Tibial nerve (tissue), 4 donors: ENCODE measurements at places on chromosomes 11 and 22.

DNA sequence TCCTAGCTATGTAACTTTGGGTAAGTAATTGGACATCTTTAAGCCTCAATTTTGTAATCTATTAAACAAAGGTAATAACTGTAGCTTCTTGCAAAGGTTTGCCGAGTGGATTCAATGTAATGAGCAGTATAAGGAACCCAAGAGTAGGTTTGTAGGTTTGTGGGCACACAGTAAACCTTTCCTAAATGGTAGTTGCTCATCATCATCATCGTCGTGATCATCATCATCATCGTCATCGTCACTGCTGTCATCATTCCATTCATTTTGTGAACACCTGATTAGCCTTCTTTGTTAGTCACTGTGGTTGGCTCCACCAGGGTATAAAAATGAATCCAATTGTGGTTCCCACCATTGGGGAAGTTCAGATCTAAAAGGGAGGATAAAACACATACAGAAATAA, 223.1 kb upstream of the KIRREL3 start:
- no peak overlapping the region for H3K27ac ChIP-seq
- DNase-seq, result no peak
- H3K27me3 ChIP-seq, result no peaks in the 10 kb centered on the region
- no peaks in the 10 kb centered on the region for H3K4me1 ChIP-seq
- no peaks in the 10 kb centered on the region for H3K36me3 ChIP-seq

DNA sequence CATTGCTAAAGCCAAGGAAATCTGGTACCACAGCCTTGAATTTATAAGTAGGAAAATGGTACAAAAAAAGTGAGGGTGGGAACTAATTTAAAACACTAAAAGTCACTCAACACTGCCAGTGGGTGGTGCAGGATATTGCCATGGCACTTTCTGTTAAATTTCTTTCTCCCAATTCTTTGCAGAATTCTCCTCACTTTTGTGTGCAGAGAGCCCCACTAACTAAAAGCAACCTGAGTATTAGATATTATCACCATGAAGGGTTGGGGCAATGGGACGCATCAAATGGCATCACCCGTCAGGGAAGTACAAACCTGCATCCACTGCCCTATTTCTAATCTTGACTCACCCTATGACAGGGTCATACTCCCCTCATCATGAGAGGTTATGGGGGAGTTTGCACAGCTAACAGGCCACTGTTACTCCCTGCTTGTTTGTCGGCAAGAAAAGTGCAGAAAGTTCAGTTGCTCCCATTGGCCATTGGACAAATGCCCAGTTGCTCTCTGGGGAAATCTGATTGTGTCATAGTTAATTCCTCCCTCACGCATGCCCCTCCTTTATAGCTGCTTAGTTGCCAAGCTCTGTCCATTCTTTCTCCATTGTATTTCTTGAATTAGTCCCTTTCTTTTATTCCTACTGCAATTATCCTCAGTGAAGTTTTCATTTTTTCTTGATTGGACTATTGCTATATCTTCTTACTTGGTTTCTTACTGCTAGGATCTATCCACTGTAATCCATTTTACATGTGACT, 93.8 kb upstream of the BLID start:
- no peak overlapping the region for H3K4me3 ChIP-seq
- H3K36me3 ChIP-seq, result no peaks in the 10 kb centered on the region
- peaks cover 24% of the 10 kb centered on the region for H3K4me1 ChIP-seq
- peak overlapping the region; percentile 75 for H3K27ac ChIP-seq

DNA sequence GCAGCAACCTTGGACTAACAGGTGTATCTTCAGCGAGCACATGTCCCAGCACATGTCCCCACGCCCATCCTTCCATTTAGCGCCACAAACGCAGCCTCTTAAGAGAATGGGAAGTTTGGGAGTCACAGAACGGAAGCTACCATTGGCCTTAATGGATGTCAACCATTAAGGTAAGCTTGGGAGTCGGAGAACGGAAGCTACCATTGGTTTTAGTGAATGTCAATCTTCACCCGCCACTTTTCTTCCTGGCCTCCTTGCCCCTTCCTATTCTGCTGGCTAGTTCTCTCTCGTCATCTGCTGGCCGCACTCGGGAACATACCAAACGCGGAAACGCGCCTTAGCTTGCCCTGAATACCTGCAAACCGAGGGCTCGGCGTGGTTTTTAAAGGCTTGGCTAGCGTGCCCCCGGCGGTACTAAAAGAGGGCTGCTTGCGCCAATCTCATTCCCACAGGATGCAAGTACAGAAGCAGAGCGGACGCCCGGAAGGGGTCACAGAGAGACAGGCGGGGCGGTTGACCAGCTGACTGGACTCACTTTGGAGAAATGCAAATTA, 24.3 kb downstream of the GLYATL1 start:
- H3K27ac ChIP-seq, result no peak overlapping the region
- H3K4me3 ChIP-seq, result no peak overlapping the region
- DNase-seq, result no peak
- peaks cover 4% of the 10 kb centered on the region for H3K27me3 ChIP-seq

- H3K27ac ChIP-seq, result peak overlapping the region; percentile 6
- DNase-seq, result no peak
- H3K36me3 ChIP-seq, result no peaks in the 10 kb centered on the region
Measured at GRCh38 chr11:94175535-94175934, 46.9 kb downstream of the PANX1 start.

GRCh38 chr11:33620423-33621171, 80.0 kb downstream of the C11orf91 start:
- no peaks in the 10 kb centered on the region for H3K36me3 ChIP-seq
- H3K4me1 ChIP-seq, result peaks cover 16% of the 10 kb centered on the region
- no peak overlapping the region for H3K4me3 ChIP-seq
- no peaks in the 10 kb centered on the region for H3K27me3 ChIP-seq
- H3K27ac ChIP-seq, result peak overlapping the region; percentile 75
- no peak for DNase-seq

DNA sequence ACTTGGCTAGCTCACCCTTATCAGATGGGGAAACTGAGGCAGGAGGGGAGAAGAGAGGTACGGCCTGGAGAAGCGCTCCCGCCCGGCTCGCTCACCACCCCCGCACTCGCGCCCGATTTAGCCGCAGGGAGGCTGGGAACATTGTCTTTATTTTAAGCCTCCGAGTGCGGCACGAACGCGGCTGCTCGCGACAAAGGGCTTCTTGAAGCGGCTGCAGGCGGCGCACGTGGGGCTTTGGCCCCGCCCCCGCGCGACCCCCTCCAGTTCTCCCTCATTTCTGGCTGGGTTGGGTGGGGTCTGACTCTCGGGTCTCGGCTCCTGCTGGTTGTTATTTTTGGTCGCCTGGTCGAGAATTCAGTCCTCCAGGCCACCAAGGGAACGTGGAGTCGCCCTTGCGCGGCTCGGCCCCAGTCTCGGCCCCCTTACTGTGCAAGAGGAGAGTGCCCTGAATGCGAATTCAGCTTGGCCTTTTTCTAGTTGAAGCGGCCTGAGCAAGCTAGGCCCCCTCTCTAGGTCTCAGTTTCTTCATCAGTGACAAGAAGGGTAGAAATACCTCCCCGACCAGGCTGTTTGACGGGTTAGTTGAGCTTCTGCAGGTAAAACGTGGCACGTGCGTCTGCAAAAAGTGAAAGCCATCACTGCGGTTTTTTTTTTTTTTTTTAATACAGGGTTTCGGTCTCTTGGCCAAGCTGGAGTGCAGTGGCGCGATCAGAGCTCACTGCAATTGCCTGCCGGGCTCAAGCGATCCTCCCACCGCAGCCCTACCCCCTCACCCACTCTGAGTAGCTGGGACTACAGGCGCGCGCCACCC, 2.6 kb upstream of the CHRM1 start:
- no peak for DNase-seq
- H3K36me3 ChIP-seq, result no peaks in the 10 kb centered on the region
- peaks cover 50% of the 10 kb centered on the region for H3K4me1 ChIP-seq
- H3K27me3 ChIP-seq, result peaks cover 84% of the 10 kb centered on the region

- no peak overlapping the region for H3K27ac ChIP-seq
- DNase-seq, result no peak
- H3K36me3 ChIP-seq, result no peaks in the 10 kb centered on the region
- no peaks in the 10 kb centered on the region for H3K4me1 ChIP-seq
Measured at GRCh38 chr22:37358917-37359316, 68.4 kb downstream of the ELFN2 start.

DNA sequence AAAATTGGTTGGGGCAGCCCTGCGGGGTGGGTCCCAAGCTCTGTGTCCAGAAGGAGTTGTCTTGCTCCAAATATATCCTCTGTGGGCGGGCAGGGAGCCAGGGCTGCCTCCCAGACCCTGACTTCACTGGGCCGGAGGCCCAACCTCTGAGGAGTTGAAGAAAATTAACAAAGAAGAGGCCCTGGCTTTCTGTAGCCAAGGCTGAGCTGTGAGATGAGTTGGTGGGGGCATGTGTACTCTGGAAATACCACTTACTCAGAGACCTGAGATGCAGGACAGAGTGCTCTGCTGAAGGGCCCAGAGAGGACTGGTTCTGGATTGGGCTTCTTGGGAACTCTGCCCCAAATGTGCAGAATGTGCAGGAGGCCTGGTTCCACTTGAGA, 96.3 kb downstream of the SWAP70 start:
- DNase-seq, result peak; percentile 89
- H3K4me1 ChIP-seq, result peaks cover 24% of the 10 kb centered on the region
- no peaks in the 10 kb centered on the region for H3K27me3 ChIP-seq
- H3K36me3 ChIP-seq, result no peaks in the 10 kb centered on the region
- H3K4me3 ChIP-seq, result no peak overlapping the region

DNA sequence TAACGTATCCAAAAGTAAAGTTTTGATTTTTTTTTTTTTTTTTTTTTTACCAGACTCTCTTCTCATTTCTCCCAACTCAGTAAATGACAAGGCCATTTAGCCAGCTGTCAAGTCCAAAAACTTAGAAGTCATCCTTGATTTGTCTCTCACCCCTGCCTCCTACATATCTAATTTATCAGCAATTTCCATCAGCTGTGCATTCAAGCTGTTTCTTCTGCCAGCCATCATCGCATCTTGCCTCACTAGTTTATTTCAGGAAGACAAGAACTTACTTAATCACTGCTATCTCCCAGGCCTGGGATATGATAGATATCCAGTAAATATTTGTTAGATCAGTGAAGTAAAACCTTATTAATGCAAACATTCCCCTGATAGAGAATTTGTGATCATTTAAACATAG, 47.6 kb downstream of the SCGB1A1 start:
- no peaks in the 10 kb centered on the region for H3K36me3 ChIP-seq
- peaks cover 3% of the 10 kb centered on the region for H3K4me1 ChIP-seq
- H3K4me3 ChIP-seq, result no peak overlapping the region
- no peak for DNase-seq
- H3K27ac ChIP-seq, result no peak overlapping the region
- no peaks in the 10 kb centered on the region for H3K27me3 ChIP-seq

GRCh38 chr22:31448382-31448781, 41.3 kb downstream of the EIF4ENIF1 start:
- H3K27ac ChIP-seq, result no peak overlapping the region
- no peak overlapping the region for H3K4me3 ChIP-seq
- H3K27me3 ChIP-seq, result no peaks in the 10 kb centered on the region
- DNase-seq, result no peak
- peaks cover 4% of the 10 kb centered on the region for H3K36me3 ChIP-seq

DNA sequence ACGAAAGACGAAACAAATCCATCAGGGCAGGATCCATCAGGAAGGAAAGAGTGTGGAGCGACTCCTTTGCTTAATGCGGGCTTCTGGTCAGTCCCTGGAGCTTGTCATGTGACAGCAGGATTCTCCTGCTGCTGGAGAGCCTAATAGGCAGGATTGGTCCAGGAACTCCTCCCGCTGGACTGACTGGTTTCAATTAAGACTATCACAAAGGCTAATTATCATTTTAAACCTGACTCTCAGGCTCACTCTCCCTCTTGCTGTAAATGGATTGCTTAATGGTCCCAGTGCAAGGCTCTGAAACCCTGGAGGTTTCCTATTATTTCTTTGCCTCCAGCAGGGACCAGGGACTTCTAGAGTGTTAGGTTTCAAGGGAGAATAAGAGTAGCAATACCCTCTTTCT, 493.8 kb downstream of the NTM start:
- H3K4me3 ChIP-seq, result no peak overlapping the region
- no peaks in the 10 kb centered on the region for H3K36me3 ChIP-seq
- H3K27ac ChIP-seq, result no peak overlapping the region
- H3K4me1 ChIP-seq, result no peaks in the 10 kb centered on the region

DNA sequence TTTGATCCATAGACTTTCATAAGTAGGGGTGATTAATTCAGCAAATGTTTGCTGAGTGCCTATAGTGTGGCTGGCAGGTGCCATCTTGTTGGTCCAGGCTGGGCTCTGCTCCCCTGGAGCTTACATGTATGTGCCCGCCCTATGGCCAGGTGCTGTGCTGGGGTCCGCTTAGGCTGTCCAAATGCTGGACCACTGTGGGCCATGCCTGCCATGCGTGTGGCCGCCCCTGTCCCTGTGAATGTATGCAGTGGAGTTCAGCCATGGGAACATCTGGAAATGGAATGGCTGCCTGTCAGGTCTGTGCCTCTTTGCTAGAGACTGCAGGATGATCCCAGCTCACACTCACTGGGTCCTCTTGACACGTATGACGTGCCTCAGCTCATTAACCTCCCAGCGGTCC, 594.6 kb downstream of the TBC1D22A start:
- no peak overlapping the region for H3K4me3 ChIP-seq
- no peaks in the 10 kb centered on the region for H3K36me3 ChIP-seq
- no peak overlapping the region for H3K27ac ChIP-seq

DNA sequence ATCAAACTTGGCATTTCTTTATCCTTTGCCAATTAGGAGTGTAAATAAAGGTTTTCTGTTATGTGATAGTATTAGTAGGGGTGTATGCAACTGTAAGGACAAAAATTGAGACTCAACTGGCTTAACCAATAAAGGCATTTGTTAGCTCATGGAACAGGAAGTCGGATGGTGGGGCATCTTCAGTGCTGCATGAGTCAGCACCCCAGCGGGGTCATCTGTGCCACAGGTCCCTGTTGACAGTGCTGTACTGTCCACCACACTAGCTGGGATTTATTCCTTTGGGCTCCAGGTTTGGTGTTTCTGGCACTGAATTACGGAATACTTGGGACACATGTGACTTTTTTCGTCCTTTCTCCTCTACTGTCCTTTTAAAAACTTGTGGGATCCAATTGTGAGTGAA, 86.0 kb downstream of the PPP6R3 start:
- no peak for DNase-seq
- H3K36me3 ChIP-seq, result no peaks in the 10 kb centered on the region
- H3K4me1 ChIP-seq, result peaks cover 12% of the 10 kb centered on the region
- H3K27me3 ChIP-seq, result no peaks in the 10 kb centered on the region
- no peak overlapping the region for H3K27ac ChIP-seq

DNA sequence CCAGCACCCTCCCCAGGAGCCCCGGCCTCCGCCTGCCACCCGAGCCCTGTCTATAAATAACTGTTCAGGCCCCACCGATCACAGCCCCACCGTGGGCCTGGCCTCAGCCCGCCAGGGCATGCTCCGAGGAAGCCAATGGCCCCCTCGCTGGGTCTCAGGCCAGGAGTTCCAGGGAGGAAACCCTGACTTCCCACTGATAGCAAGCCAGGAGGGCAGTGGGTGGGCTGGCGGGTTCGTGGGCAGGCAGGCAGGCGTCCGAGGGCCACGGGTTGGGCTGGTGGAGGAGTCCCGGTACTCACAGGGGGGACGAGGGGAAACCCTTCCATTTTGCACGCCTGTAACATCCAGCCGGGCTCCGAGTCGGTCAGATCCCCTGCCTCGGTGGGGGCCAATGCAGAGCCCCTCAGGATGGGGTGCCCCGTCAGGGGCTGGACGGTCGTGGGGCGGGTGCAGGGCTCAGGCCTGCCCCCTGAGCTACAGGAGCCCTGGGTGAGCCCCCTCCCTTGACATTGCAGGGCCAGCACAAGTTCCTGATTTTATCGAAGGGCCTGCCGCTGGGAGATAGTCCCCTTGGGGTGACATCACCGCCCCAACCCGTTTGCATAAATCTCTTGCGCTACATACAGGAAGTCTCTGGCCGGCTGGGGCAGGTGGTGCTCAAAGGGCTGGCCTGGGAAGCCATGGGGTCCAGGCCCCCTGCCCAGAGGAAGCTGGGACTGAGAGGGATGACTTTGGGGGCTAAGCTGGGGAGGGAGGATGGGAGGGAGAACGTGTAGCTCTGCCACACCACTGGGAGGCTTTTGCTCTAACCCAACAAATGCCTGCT, at the start of gene SPI1:
Gene SPI1, minus strand, starts transcription at position 538 of the 826 bp plus-strand sequence. Its CDS starts 194 bp downstream, at position 344.
- no peaks in the 10 kb centered on the region for H3K36me3 ChIP-seq
- no peaks in the 10 kb centered on the region for H3K4me1 ChIP-seq
- no peaks in the 10 kb centered on the region for H3K27me3 ChIP-seq
- DNase-seq, result no peak
